ENCODE measurements at places on chromosomes 1 and 21. TPM values are rescaled to one million over a fixed set of nuclear protein-coding genes. Genes with fewer than 3 reads are reported as not detected.

The HPCAL4 gene
- not detected for polyA plus RNA-seq

The ZNF648 gene
- not detected for polyA plus RNA-seq

The KCNA3 gene
- polyA plus RNA-seq = not detected

The ST7L gene
- 9.2 TPM for polyA plus RNA-seq

The LORICRIN gene
- polyA plus RNA-seq = 0.03 TPM

The IL19 gene
- polyA plus RNA-seq = not detected

The IL22RA1 gene
- polyA plus RNA-seq = 6.2 TPM

The CAMK1G gene
- not detected for polyA plus RNA-seq

The NPHP4 gene
- polyA plus RNA-seq = 3.9 TPM

The LCE3B gene
- not detected for polyA plus RNA-seq

The OR2G6 gene
- not detected for polyA plus RNA-seq

The ERG gene
- polyA plus RNA-seq = 0.12 TPM

The KCND3 gene
- 0.02 TPM for polyA plus RNA-seq

The TMEM54 gene
- 113 TPM for polyA plus RNA-seq

The S100A1 gene
- not detected for polyA plus RNA-seq

The PLA2G2A gene
- polyA plus RNA-seq = not detected

The MTMR11 gene
- polyA plus RNA-seq = 8.4 TPM

The FCRL4 gene
- not detected for polyA plus RNA-seq

The NOS1AP gene
- 0.22 TPM for polyA plus RNA-seq

The VASH2 gene
- polyA plus RNA-seq = 0.06 TPM

The WDR64 gene
- polyA plus RNA-seq = not detected

The DLGAP3 gene
- polyA plus RNA-seq = 0.02 TPM

The PAPPA2 gene
- 0.02 TPM for polyA plus RNA-seq

The S100A7 gene
- polyA plus RNA-seq = not detected

The SIM2 gene
- not detected for polyA plus RNA-seq

The CD34 gene
- polyA plus RNA-seq = 0.07 TPM

The C1orf74 gene
- 5.7 TPM for polyA plus RNA-seq

The DONSON gene
- polyA plus RNA-seq = 23.3 TPM

The SPRR2G gene
- 1.4 TPM for polyA plus RNA-seq
